Left kidney (tissue), 8 donors: ENCODE measurements at places on chromosomes 1 and 21. TPM values are rescaled to one million over a fixed set of nuclear protein-coding genes. Genes with fewer than 3 reads are reported as not detected.

DNA sequence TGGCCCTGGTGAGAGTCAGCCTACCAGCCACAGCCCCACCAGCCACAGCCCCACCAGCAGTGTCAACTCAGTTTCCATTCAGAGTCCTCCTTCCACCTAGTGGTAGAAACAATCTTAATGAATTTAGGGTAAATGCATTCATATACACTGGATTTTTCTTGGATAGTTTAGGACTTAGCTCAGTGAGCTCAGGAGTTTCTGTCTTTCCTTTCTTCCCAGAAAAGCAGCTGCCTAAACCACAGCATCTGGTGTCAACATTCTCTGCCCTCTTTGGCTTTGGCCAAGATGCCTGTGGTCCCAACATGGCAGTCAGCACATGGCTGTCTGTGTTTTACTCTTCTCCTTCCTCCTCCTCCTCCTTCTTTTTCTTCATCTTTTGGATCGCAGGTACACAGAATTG is 94.0 kb downstream of the CLIC6 start:
- DNase-seq, result no peak

The PADI2 gene
- 2.7 TPM for polyA plus RNA-seq

DNA sequence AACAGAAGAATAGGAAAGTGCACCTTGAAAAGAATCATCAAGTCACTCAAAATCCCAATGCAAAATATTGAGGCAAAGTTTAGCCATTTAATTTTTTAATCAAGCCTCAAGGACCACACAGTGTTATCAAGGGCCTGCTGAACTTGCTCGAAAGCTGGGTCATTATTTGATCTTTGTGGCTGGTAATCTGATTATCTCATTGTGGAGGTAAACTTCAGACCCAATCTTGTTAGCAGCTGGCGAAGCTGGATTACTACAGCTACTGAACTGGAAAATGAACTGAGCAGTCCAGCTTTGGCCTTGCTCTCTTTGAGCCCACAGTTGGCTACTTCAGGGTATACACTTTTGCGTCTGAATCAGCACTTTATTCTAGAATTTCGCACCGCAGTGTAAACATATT is 94.4 kb downstream of the BARHL2 start:
- no peak for DNase-seq

- DNase-seq, result no peak
Measured at GRCh38 chr1:53440633-53441032, 18.6 kb upstream of the DMRTB1 start.

GRCh38 chr1:18079941-18080735 is 27.5 kb upstream of the IGSF21 start:
- no peak for DNase-seq

- DNase-seq, result no peak
Measured at GRCh38 chr1:53517821-53518352, 58.7 kb downstream of the DMRTB1 start.

The MYCL gene
- polyA plus RNA-seq, result 7.1 TPM

GRCh38 chr1:43439781-43440180 is 13.9 kb downstream of the HYI start:
- DNase-seq, result no peak

- DNase-seq, result no peak
Measured at GRCh38 chr1:182299728-182300616, 91.6 kb downstream of the GLUL start.

GRCh38 chr1:111948209-111949171 is 41.0 kb downstream of the KCND3 start:
- DNase-seq, result no peak

The CROCC gene
- polyA plus RNA-seq, result 46.7 TPM

- DNase-seq, result no peak
Measured at GRCh38 chr1:204172404-204173029, 6.4 kb upstream of the REN start.

DNA sequence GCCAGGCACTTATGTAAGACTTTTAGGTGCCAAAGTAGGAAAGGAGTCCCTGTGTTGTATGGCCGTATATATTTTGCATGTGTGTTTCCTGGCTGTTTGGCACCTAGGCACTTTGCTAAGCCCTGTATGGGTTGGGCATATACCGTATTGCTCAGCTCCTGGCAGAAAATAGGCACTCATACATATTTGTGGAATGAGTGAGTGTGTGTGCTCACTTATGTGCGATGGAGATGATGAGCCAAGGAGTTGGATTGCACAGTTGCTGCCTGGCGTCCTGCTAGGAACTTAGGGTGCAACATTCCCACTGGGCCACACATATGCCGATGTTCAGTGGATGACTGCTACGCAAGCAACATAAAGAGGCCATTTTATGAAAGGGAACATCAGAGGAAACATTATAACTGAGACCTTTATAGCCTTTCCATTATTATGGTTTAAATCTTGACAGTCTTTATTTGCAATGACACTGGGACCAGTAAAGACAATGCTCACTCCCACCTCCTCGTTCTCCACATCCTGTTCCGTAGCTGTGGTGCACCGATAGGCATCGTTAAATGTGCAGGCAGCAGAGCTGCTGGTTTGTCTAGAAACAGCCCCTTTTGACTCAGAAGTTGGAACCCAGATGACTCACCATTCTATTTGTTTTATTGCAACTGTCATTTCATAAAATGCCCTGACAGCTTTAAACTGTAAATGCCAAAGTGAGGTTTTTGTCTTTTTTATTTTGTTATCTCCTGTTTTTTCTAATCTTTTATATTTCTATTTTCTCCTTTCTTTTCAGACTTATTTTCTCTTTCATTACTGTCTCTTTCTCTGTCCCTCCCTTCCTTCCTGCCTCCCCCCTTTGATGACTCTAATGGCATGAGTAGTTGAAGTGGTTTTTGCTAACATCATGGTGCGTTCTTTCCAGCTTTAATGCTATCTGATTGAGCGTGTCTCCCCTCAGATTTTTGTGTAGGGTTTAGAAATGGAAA is 36.1 kb downstream of the PEX14 start:
- DNase-seq, result no peak
